ENCODE measurements at places on chromosomes 7 and 10.

DNA sequence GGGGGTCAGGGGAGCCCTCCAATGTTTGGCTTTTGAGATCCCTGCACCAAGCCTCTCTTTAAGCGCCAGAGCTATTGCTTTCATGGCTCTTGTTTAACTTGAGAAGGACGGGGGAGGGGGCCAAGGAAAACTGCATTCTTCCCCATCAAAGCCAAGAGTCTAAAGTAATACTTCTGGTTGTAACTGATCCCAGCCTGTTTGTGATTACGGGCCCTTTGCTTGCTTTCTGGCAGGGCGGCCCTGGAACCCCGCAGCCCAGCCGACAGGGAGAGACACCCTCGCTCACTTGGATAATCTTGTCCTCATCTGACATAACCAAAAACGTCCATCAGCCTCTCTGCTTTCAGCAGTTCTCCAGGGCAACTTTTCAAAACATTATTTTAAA lies 154.7 kb downstream of the NEURL1 start:
- no peak for DNase-seq

GRCh38 chr7:85462671-85463070 lies 275.8 kb upstream of the SEMA3D start:
- no peak for DNase-seq

GRCh38 chr7:73606801-73607691 lies 17.3 kb downstream of the MLXIPL start:
- peak; percentile 69 for DNase-seq

- DNase-seq, result peak; percentile 73
Observed at GRCh38 chr10:103605359-103606096, 112.0 kb downstream of the NEURL1 start.

DNA sequence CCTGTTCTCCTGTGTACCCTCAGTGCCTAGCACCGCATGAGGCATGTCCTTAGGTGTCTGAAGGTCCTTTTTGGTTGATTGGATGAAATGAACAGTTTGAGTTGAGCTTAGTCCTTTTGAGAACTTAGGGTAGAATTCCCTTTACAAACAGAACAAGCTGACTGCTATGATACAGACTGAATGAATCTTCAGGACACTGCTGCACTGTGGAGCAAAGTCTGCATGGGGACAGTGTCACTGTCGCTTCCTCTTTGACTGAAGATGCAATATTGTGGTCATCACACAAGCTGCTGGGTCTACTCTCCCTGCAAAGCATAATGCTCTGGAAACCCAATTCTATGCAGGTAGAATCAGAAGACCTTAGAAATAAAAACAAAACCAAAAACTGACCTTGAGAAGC lies 8.6 kb upstream of the PLAU start:
- DNase-seq, result no peak

DNA sequence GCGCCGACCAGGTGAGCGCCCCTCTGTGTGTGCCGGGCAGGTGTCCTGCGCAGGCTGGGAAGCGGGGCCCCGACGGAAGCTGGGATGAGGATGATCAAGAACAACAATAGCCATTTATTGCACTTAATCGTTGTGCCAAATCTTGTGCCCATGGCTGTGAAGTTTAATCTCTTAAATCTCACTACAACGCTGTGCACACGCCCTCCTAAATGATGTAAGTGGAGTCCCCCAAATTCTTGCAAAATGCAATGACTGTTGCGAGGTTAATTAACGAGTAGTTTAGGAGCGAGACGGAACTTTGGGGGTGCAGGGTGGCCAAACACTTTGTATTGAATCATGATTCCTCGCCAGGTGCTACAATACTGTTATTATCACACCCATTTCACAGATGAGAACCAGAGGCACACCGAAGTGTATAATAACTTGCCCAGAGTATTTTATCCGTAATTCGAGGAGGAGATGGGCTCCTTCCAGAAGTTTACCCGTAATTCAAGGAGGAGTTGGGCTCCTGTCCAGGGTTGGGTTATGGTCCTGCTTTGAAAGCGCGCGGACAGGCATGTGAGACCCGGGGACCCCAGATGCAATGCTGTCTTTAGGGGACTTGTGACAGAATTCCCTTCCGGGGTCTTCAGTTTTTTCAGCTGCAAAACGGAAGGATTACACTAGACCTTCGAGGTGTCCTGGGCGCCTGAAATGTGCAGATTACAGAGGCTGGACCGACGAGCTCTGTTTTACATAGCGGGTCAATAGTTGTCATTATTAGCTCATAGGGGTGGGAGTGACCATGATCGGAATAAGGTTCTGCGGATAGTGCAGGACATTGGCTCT lies 1.0 kb downstream of the FFAR4 start:
- DNase-seq, result no peak
